ENCODE measurements at places on chromosomes 6 and 20. TPM values are rescaled to one million over a fixed set of nuclear protein-coding genes. Genes with fewer than 3 reads are reported as not detected.
A peak's percentile ranks its signal among the peaks of the same experiment; 100 is the strongest.

The TUBB1 gene
- not detected for total RNA-seq

The TMEM151B gene
- not detected for total RNA-seq

The SLC25A27 gene
- total RNA-seq, result 1.0 TPM

The GHRH gene
- total RNA-seq, result not detected

The MTG2 gene
- 39.3 TPM for total RNA-seq

The SOX18 gene
- total RNA-seq, result not detected

The GJA10 gene
- total RNA-seq, result not detected

The RING1 gene
- total RNA-seq, result 31.1 TPM

The ZKSCAN8 gene
- total RNA-seq, result 20.0 TPM

The GABRR1 gene
- total RNA-seq, result not detected

DNA sequence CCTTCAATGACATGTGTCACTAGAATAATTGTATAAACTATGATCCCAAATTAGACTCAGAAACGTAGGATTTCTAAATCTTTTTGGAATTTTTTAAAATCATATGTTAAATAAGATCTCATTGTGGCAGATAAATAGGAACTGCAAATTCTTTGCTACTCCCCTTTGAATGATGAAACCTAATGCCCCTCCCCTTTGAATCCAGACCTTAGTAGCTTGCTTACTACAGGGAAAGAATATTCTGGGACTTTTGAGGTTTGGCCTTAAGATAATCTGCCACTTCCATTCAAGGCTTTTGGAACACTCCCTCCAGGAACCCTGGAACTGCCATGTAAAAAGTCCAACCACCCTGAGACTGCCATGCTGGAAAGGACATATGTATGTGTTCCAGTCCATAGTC lies 7.1 kb downstream of the TDP2 start:
- DNase-seq, result no peak

GRCh38 chr20:23727016-23727415 lies 23.7 kb downstream of the CST1 start:
- DNase-seq, result no peak

GRCh38 chr6:26017632-26017966 lies 55.0 kb downstream of the TRIM38 start:
- DNase-seq, result peak; percentile 80

DNA sequence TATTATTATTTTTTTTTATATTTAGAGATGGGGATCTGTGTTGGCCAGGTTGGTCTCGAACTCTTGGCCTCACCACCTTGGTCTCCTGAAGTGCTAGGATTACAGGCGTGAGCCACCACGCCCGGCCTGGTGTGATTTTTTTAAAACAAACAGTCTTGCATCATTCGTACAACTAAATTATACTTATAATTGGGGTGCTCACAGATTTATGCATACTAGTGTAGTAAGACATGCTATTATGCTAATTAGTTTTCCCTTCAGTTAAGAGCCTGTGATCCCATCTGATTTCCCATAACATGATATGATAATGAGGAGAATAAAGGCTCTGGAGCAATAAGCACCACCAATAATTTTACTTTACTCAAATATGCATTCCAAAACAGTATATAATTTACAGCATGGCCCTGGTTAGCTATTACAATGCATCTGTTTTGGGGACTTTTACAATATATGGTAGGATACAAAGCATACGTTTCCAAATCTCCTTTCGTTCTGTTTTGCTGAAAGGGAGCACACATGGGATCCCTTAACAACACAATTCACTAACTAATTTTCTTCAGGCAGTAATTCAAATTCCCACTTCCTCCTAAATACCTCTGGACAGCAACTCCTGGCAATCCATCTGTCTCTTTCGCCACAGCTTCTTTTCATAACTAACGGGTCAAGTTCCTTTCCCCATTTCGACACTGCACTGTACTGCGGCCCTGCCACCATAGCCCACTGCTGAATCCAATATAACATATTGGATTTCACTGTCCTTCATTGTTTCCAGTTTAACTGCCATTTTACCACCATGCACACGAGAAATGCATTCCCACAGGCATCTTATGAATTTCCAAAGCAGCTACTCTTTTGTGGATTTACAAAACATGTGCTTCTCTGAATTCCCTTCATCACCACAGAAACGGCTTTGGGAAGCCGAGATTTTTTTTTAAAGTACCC lies 1.7 kb downstream of the NUDT3 start:
- DNase-seq, result no peak

- DNase-seq, result no peak
Measured at GRCh38 chr6:16337295-16337975, 99.0 kb downstream of the GMPR start.

DNA sequence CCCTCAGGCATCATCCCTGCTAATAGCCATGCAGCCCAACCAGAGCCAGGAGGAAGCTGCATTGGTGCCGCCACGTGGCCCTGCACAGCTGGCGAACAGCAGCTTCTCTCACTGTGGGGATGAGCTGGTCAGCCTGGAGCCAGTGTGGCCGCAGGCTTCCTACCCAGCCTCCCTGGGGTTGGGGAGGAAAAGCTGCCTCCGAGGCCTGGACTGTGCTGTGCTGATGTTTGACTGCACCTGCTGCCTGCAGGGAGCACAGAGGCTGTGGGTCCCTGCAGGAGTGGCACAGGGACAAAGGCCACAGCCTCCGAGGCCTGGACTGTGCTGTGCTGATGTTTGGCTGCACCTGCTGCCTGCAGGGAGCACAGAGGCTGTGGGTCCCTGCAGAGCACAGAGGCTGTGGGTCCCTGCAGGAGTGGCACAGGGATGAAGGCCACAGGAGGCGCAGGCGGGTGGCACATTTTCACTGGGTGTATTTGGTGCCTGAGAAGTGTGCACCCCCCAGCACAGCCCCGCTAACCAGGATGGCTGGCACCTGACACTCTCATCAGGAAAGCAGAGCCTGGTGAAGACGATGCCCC lies 83.9 kb downstream of the DLL1 start:
- DNase-seq, result no peak

DNA sequence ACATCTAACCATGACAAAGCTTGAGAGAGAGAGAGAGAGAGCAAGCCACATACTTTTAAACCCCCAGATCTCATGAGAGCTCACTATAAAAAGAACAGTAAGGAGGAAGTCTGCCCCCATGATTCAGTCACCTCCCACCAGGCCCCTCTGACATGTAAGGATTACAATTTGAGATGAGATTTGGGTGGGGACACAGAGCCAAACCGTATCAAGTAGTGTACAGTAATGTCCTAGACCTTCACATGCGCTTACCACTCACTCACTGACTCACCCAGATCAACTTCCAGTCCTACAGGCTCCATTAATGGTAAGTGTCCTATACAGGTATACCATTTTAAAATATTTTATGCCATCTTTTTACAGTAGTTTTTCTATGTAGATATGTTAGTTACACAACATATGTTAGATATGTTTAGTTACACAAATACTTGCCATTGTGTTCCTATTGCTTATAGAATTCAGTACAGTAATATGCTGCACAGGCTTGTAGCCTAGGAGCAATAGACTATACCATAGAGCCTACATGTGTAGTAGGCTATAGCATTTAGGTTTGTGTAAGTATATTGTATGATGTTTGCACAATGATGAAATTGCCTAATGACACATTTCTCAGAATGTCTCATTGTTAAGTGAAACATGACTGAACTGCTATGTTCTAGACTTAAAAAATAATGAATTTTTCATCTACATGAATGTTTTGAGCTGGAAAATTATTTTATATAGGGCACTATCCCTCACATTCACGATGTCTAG lies 11.7 kb downstream of the TSPYL1 start:
- no peak for DNase-seq

DNA sequence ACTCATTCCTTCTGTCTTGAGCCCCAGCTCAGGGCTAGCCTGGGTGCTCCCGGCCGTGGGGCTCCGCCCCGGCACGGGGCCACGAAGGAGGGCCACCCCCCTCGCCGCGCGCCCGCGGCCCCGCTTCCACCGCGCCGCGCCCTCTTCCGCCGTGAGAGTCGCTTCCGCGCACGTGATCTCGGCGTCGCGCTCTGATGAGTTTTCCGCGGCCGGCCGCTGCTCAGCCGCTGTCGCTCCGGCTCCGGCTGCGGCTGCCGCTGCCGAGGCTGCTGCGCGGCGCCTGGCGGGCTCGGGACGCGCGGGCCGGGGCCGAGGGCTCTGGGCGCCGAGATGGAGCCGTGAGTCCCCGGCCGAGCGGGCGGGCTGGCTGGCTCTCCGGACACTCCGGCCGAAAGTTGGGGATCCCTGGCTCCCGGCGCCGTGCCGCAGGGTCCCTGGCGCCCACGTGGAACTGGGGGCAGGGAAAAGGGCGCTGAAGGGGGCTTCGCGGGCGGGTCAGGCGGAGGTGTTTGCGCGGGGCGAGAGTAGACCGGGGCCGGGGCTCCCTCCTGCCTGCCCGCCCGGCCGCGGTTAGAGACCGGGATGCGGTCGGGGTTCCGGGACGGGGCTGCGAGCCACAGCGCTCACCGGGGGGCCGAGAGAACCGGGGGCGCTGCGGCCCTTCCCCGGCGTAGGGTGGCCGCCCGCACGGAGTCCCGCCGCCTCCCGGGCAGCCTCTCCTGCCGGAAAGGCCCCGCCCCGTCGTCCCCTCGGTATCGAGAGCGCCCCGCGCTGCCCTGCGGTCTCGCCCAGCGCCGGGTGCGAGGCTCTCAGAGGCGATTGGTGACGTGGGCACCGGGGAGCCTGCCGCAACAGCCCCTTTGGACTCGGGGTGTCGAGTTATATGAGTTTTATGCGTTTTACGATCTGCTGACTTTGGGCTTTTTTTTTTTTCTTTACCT lies at the start of gene TMEM181:
TSS of gene TMEM181 (plus strand) at position 197 of the 941 bp plus-strand sequence. CDS start at position 331, 134 bp downstream.
- peak; percentile 90 for DNase-seq

GRCh38 chr6:54578261-54578660 lies 268.3 kb upstream of the FAM83B start:
- no peak for DNase-seq

- no peak for DNase-seq
Measured at GRCh38 chr6:151313066-151313491, 73.3 kb downstream of the AKAP12 start.

DNA sequence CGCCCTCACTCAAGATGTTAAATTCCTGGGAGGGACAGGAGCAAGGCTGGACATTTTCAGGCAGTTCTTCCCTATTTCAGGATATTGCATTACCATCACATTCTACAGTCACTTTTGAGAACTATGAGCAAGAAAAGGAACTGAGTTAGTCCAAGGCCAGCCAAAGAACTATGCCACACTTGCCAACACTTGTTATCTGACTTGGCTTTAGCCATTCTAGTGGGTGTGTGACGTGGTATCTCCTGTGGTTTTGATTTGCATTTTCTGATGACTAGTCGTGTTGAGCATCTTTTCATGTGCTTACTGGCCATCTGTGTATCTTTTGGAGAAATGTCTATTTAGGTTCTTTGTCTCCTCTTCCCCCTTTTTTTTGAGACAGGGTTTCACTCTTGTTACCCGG lies 12.0 kb downstream of the XRN2 start:
- no peak for DNase-seq

DNA sequence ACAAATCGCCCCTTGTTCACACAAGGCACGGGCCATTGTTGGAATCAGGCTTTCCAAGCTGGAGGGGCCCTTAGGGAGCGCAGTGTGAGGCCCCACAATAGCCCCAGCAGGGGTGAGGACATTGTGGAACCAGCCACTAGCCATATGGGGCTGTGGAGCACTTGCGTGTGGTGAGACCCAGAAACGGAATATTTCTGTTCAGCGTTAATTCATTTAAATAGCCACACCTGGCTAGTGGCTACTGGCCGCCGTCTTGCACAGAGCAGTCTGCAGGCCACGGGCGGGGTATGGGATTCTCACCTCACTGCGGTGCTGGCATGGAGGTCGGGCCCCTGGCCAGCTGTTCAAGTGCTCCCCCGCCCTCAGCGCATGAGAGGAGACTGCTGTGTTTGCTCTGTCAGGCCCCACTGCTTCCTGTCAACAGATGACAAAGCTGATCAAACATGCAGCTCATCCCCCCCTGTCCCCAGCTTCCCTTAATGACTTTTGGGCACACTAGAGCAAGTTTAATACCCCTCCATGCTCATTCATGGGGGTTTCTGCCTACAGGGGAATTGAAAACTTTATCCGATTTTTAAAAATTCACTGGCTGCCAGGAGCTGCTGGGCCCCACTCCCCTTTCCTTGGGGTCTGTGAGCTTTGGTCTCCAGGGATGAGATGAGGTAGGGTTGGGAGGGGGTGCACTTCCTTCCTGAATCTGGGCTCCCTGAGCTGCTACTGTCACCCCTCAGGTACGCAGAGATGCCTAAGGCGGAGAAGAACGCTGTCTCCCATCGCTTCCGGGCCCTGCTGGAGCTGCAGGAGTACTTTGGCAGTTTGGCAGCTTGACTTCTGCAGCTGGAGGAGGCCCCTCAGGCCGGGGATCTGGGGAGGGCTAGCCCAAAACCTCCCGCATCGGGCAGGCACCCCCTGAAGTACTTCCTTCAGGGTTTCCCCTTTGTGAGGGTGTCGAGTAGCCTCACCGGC lies 13.6 kb downstream of the ITPA start:
- no peak for DNase-seq

DNA sequence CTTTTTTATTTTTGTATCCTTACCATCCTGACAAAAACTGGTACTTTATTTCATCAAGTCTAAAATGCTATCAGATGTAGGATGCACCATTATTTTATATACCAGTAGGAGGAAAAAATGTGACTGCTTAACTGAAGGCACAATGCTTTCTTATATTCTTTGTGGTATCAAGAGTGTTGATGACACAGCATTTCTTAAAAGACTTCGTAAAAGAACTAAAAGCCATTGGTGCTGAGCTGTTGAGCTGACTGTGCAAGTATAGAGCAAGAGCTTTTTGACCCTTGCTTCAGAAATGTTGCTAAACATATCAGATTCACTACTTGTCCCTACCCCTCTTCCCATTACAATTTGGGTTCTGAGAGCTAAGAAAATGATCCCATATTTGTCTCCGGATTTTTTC lies 17.5 kb downstream of the SF3B5 start:
- no peak for DNase-seq

DNA sequence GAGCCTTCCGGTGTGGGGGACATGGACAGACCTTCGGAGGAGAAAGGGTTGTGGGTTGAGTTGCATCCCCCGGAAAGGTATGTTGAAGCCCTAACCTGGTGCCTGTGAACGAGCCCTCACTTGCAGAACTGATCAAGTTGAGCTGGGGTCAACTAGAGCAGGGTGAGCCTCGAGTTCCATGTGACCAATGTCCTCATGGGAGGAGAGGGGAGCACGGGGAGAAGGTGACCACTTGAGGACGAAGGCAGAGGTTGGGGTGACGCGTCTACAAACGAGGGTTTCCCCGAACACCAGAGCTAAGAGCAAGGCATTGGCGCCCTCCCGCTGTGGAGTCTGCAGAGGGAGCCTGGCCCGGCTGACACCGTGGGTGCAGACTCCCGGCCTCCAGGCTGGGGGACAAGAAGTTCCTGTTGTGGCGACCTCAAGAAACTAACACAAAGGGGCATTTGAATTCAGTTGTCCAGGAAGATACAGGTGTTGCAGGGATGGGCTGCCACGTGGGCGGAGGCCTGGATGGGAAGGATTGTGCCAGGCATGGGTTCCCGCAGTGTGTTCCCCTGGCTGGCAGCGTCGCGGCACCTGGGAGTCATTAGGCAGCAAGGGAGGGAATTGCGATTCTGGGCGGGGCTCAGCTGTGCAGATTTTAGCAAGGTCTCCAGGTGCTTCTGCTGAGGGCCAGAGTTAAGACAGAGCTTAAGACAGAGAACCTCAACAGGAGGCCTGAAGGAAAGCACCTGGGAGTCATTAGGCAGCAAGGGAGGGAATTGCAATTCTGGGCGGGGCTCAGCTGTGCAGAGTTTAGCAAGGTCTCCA lies 20.4 kb upstream of the UNC93A start:
- no peak for DNase-seq

- no peak for DNase-seq
Measured at GRCh38 chr20:33070111-33071053, 9.1 kb upstream of the BPIFB4 start.

- DNase-seq, result no peak
Measured at GRCh38 chr6:53604623-53605190, 59.8 kb upstream of the GCLC start.

GRCh38 chr6:68134796-68135195 lies 500.3 kb upstream of the ADGRB3 start:
- no peak for DNase-seq

GRCh38 chr6:15427331-15428070 lies 181.6 kb downstream of the JARID2 start:
- DNase-seq, result no peak

Measured in natural killer cell treated with Interleukin-12 subunit alpha and Interleukin-12 subunit beta and Interleukin-15 and Interleukin-18, amount 100 ng/mL, for 72 hours (primary cell).